ENCODE measurements at places on chromosomes 1 and 21.

GRCh38 chr1:200975458-200975857 is 48.1 kb downstream of the KIF21B start:
- DNase-seq, result no peak

DNA sequence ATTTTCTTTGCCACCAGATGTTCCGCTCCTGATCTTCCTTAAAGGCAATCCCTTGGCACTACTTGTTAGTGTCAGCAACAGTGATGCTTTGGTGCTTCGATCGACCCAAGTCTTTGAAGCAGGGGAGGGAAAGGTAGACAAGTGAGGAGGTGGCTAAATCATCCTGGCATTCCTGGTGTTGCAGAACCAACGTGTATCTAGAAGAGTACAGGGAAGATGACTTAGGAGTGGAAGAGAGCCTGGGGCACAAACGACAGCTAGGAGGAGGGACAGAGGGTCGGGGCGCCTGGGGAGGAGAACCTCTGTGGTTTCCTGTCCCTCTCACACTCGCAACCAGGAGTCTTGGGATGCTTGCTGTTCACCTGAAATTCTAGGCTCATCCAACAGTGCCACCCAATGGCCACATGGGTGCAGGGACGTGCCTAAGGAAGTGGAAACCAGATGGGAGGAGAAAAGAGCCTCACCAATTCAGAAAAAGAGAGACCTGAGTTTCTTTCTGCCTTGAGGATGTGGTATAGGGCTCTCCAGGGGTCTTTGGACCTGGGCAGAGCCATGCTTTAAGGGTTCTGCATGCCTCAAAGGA is 9.5 kb upstream of the KCNA2 start:
- peak; percentile 70 for DNase-seq

DNA sequence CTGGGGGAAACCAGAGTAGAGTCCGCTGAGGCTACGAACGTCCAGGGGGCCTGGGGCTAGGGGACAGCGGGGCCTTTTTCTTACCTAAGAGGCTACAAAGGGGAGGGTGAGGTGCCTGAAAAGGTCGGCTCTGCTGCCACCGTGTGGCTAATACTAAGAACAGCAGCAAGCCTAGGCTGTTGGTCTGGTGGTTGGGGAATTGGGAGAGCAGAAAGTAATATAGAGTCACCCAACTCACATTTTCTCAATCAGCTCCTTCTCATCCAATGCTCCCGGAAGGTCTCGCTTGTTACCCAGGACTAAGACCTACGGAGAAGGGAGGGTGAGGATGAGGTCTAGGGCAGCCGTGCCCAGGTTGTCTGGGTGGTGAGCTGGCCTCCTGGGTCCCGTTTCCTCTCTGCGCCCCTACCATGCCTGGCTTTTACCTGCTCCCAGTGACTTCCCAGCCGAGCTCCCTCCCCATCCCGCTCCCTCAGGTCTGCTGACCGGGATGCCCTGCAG is 9.3 kb downstream of the ARL8A start:
- peak; percentile 49 for DNase-seq

- no peak for DNase-seq
Measured at GRCh38 chr21:34858559-34858958, 189.8 kb downstream of the CLIC6 start.

- no peak for DNase-seq
Measured at GRCh38 chr1:1306070-1306660, 1.6 kb downstream of the ACAP3 start.

DNA sequence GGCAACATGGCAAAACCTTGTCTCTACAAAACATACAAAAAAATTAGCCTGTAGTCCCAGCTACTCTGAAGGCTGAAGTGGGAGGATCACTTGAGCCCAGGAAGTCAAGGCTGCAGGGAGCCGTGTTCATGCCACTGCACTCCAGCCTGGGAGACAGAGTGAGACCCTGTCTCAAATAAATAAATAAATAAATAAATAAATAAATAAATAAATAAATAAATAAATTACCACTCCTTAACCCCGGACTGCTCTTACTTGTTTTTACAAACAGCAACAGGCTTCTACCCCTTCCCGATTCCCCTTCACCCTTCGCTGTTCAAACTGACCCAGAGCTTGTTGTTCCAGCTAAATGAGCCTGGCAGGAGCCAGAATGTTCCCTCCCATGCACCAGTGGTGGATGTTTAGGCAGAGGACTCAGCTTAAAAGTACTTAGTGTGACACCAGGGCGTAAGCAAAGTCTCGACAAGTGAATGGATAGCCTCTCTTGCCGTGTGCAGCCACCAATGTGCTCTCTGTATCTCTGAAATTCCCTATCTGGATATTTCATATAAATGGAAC is 21.5 kb upstream of the PADI3 start:
- no peak for DNase-seq

- DNase-seq, result no peak
Measured at GRCh38 chr1:39145331-39145965, 59.0 kb upstream of the MACF1 start.

GRCh38 chr1:41493117-41493536 is 8.6 kb upstream of the EDN2 start:
- no peak for DNase-seq

- DNase-seq, result no peak
Measured at GRCh38 chr21:17775431-17776126, 43.6 kb downstream of the C21orf91 start.

DNA sequence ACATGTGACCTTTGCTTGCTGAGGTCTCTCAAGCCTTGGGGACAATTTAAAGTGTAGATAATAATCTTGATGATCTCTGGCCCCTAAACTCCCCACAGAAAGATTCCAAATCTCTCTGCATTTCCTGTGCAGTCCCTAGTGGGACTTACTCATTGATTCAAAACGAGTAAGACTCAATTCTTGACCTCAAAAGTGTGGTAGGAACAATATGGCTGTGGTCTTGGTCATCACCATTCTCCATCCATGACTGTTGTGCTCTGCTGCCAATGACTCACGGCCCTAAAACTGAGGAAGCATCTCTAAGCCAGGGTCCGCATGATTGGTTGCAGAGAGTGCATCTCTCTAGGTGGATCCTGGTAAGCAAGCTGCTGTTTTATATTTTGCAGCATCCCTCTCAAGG is 268.0 kb downstream of the PTGER3 start:
- no peak for DNase-seq

GRCh38 chr1:48251323-48251722 is 28.8 kb downstream of the SLC5A9 start:
- DNase-seq, result no peak

GRCh38 chr1:4626560-4627319 is 27.7 kb upstream of the AJAP1 start:
- no peak for DNase-seq

DNA sequence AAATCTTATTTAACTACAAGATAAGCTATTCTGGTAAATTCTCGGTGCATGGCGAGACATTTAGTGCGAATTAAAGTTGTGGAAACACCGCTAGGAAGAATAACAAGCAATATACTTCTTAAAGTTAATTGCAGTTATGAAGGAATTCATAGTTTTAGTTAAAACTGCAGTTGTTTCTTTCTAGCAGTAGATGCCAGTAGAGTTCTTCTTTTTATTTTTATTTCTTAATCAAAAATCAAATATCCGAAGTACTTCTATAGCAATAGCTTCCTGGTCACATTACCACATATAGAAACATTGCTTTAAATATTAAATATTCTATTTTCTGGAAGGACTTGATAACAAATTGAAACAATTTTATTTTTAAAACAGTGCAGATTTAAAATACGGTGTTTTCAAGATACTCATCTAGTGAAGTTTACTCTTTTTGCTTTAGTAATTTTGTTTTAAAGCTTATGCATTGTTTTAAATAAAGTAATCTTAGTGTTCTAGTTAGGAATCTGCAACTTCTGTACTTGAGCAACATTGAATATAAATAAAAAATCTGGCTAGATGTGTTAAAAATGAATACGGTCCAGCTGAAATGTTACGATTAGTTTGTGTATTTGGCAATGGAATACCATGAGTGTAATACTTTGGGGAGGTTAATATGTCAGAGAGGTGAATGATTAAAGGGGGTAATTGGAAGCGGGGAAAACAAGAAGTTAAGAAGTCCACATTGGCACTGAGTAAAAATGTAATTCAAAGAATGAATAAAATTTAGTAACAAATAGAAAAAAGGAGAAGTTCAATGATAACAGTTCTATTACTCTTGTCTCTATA is 2.7 kb upstream of the PRKACB start:
- DNase-seq, result no peak

DNA sequence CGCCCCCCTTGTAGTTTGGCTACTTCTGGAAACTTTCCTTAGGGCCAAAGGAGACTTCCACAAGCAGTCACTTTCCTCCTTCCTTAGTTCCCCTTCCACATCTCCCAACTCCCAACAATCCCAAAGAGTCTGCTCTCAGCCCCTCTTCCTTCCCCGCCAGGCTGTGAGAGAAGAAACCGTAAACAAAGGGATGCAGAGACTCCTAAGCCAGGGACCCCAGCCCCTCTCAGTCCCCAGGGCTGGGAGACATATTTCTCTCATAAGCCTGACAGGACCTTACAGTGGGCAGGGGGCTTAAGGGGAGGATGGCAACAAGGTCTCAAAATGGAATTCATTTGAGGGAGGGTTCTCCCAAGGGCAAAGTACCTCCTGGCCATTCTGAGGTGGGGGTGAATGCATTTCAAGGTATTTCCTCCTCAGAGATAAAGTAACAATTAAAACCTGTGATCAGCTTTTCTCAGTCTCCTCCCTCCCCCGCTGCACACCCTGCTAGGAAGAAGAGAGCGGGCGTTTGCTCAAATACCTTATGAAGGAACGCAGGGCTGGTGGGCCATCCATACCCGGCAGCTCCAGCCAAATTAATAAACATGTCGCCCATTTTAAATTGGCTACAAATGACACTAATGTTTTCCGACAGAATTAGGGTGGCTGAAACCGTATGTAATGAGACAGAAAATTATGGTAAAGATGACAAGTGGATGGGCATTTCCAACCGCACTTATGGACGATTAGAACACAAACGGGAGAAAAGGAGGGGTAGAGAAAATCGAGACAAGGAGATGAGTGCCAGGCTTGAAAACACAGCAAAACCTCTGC is 4.0 kb downstream of the BARHL2 start:
- no peak for DNase-seq

DNA sequence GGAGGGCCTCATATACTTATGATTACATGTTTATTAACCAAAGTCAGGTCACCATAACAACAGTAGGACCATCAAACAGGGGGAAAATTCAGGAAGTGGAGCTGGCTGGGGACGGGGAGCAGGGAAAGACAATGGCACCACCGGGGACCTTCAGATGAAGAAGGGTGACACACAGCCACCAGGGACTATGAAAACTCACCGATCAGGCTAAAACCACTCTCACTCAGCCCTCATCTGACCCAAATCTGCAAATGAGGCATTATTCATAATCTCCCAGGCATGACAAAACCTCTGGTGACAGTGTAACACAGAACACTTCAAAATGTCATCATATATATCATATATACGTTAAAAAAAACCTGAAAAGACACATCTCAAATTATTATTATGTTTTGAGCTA is 11.2 kb downstream of the MKNK1 start:
- no peak for DNase-seq

DNA sequence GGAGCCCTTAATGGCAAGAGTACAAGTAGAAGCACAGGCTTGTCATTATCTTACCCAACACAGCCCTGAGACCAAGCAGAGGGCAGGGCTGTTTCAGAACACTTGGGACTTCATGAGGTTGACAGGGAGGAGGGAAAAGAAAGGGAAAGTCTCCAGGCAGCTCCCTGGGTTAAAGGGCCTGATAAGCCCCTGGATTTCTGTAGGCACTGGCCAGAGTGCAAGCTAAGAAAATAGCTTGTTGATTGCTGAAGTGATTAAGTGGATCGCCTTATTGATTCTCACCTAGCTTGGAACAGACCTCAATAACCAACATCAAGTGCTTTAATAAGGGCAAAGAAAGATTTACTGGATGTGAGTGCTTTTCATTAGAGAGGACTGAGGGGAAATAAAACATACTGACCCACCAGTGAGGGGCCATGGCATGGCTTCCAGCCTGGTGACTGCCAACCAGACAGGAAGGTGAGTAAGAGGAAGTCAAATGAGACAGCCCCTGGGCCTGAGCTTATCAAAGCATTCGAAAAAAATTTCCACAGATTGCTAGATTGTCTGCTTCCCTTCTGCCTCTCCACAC is 121.4 kb upstream of the NFIA start:
- no peak for DNase-seq

- no peak for DNase-seq
Measured at GRCh38 chr1:157595356-157595755, 2.5 kb downstream of the FCRL4 start.

DNA sequence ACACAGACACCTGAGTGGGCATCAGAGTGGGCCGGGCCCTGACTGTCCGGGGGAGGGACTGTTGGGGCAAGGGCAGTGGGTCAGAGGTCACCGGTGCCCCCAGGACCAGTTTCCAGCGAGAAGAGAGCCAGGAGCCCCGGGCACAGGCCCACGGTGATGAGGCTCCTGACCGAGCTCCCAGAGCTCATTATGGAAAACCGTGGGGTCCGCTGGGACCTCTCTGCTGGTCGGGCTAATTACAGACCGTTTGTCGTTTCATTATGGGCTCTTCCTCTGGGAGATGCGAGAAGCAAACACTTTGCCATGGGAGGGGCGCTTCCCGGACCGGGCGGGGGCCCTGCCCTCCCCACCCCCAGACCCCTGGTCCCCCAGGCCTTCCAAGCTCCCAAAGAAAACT is 12.0 kb upstream of the TTLL10 start:
- DNase-seq, result no peak

DNA sequence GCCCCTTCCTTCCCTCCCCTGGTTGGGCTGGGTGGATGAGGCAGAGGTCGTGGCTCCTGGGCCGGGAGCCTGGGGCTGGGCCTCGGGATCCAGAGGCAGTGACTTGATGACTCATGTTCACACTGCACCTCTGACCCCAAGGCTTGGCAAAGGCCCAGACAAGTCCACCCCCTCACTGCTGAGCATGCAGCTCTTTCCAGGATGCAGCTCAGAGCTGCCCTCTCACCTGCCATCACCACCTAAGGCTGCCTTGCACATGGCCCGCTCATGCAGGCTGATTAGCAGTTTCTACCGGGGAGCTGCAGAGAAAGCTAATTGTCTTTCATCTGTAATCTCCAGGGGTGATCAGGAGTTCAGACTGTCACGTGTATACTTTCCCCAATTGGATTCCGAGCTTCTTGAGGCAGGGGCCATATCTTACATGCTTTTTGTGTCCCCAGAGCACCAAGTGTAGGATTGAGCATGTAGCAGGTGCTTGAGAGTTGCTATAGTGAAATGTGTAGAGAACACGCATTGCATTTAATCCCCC is 62.1 kb downstream of the LRRN2 start:
- DNase-seq, result no peak

GRCh38 chr1:209601809-209602657 is 18.5 kb downstream of the CAMK1G start:
- DNase-seq, result peak; percentile 38

DNA sequence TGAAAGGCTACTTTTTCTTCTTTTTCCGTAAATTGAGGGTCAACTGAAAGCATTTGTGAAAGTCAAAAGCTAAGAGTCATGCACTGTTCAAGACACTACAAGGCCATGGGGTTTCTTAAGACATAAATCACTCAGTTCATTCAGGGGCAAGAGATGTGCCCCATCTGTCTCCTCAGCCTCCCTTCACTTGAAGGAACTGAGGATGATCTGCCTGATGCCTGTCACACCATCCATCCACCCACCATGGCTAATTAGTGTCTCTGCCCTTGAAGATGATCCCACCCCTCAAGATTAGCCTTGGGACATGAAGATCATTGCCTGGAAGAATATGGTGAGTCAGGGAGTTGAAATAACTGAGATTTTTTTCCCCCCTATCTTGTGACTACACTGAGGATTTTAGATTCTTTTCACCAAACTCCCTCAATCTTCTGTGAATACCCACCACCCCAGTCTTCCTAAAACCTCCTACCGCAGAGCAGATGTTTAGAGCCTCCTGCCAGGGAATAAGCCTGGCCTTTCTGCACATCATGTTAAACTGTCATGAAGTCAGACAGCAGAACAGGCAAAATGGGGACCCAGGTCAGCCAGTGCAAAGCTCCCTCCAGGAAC is 88.6 kb upstream of the LMO4 start:
- no peak for DNase-seq

- DNase-seq, result no peak
Measured at GRCh38 chr1:85604298-85604997, 23.9 kb downstream of the CCN1 start.
